ENCODE measurements at places on chromosomes 7 and 10.

DNA sequence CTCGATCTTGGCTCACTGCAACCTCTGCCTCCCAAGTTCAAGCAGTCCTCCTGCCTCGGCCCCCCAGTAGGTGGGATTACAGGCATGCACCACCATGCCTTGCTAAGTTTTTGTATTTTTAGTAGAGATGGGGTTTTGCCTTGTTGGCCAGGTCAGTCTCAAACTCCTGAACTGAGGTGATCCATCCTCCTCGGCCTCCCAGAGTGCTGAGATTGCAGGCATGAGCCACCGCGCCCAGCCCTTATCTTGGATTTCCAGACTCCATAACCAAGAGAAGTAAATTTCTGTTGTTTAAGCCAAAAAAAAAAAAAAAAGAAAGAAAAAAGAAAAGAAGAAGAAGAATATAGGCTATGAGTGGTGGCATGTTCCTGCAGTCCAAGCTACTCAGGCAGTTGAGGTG lies 53.3 kb upstream of the RABGEF1 start:
- DNase-seq: no peak

DNA sequence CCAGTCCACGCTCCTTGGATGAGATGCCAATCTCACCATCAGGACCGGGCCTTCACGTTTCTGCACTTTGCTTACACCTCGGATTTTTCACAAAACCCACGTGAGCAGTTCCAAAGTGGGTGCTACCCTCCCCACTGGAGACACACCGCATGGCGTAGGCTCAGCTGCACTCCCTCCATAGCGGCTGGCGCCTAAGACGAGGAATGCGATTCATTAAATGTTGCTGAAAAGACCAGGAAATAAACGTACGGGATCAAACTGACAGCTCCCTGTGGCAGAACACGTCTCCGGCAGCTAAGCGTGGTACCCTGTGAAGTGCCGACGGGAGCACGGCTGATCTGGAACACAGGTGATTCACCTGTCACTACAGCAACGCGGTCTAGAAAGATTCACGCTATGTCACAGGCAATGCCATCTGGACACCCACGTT lies 209.0 kb downstream of the DIP2C start:
- DNase-seq: no peak

GRCh38 chr7:95511716-95512260 lies 26.0 kb downstream of the ASB4 start:
- DNase-seq: no peak

GRCh38 chr10:13712837-13713581 lies 126.2 kb downstream of the PRPF18 start:
- DNase-seq: no peak

- DNase-seq: no peak
Observed at GRCh38 chr7:44286182-44286617, 39.2 kb downstream of the CAMK2B start.

DNA sequence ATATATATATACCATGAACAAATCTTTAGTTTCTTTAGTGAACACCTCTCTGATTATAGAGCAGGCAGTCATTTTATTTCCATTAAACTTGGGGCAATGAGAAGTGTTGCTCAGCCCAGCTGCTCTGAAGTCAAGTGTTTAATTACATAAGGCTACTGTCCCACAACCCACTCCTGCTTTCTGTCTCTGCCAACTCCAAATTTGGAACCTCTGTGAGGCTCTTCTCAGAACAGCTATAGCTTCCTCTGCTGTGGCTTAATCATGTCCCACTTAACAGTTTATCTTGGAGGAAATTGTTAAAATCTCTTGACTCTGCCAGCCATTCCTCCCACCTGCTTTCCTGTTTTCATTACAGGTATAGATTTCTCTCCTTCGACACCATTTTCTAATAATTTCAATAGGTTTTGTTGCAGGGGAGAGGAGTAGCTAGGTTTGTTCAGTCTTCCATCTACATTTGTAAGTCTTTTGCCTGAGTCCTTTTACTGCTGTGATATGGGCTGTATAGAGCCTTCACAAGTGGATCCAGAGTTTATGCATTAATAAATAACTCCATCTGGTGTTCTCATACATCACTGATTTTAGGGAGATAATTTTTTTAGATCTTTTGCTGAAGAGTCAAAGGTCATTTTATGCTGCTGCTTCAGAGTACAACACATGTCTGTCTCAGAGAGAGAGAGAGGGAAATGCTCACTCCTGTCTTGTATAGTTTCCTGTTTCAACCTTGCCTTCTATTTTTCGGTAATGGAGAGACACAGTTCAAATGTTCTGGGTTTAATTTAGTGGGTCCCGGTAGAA lies 170.4 kb downstream of the WNT2 start:
- no peak for DNase-seq

GRCh38 chr10:44801383-44802327 lies 109.5 kb upstream of the TMEM72 start:
- DNase-seq: no peak

DNA sequence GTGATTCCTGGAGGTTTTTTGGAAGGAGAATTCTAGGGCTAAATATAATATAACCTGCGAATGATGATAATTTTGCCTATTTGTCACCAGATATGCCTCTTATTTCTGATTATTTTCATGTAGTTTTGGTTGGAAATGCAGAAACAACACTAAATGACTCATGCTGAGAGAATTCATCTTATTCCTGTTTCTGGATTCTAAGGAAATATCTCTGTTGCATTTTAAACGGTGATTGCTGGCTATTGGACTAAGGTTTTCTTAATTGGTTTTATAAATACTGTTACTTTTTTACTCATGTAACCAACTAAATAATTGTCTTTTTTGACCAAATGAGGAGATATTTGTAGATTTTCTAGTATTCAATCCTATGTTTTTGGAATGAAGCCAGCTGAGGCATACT lies 204.9 kb upstream of the NPSR1 start:
- DNase-seq: no peak

- DNase-seq: no peak
Observed at GRCh38 chr10:98425511-98426352, 10.8 kb upstream of the PYROXD2 start.

- DNase-seq: no peak
Observed at GRCh38 chr7:26777385-26777784, 87.0 kb downstream of the SKAP2 start.

DNA sequence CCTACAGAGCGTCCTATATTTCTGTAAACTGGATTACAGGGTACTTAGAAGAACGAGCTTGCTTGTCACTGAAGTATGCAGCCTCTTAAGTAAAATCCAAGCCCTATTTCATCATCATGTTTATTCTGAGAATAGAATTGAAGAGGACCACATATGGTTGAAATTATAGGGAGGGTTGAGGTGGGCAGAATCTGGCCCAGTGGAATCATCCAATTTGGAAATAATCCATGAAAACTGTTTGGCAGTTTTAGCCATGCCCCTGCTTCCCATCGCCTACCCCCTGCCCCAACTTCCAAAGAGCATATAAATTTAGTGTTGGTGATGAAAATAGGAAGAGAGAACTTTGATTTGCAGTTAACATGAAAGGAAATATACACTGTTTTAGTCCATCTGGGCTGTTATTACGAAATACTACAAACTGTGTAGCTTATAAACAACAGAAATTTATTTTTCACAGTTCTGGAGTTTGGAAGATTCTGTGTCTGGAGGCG lies 150.4 kb downstream of the PRKG1 start:
- DNase-seq: no peak

- no peak for DNase-seq
Observed at GRCh38 chr10:74086317-74086716, 64.3 kb downstream of the AP3M1 start.

- DNase-seq: no peak
Observed at GRCh38 chr10:8035641-8036470, 18.6 kb upstream of the GATA3 start.

DNA sequence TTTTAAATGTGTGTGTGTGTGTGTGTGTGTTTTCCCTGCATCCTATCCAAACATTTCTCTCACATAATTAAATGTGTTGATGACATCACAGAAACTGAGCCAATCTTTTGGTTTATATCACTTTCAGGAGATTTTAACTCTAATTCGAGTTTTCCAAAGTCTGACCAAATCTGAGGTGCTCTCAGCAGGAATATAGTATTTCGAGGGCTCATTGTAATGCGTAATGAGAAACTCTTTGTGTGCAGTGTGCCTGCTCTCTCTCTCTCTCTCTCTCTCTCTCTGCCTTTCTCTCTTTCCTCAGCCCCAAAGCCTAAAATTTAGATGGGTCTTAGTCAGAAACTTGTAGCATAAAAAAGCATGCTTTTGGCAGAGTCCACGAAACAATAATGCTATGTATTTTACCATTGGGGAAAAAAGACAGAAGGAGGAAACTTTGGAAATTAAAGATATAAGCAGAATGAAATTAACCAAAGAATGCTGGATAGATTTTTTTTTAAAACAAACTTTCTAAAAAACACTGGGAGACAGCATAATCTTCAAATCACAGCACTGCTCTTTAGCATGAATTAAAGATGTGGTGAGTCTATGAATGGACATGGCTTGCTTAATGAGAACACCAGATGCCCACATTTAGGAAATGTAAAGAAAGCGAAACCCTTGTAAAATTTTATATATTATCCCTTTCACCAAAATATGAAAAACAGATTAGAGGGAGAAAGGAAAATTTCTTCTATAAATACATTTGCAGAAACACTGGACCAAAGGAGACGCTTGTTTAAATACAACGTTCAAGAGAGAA lies 206.8 kb upstream of the HABP2 start:
- DNase-seq: no peak

DNA sequence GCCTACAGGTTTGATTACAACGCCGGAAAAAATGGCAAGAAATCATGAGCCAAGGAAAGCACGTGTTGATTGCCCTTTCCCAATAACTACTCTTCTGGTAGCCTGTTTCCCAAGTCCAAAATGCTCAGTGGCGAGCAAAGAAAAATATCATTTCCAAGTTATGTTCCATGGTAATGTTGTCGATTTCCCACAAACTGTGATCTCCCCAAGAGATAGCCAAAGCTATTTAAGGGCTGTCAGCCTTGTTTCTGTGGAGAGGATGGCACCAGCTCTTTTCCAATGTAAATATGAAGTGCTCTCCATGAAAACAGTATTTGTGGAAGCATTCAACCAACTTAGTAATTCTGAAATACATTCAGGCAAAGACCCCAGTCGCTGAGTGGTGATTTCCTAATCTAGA lies 232.5 kb upstream of the AOAH start:
- DNase-seq: no peak

- DNase-seq: no peak
Observed at GRCh38 chr7:132750530-132751217, 174.4 kb upstream of the PLXNA4 start.

- no peak for DNase-seq
Observed at GRCh38 chr10:132610071-132610701, 72.6 kb downstream of the INPP5A start.

DNA sequence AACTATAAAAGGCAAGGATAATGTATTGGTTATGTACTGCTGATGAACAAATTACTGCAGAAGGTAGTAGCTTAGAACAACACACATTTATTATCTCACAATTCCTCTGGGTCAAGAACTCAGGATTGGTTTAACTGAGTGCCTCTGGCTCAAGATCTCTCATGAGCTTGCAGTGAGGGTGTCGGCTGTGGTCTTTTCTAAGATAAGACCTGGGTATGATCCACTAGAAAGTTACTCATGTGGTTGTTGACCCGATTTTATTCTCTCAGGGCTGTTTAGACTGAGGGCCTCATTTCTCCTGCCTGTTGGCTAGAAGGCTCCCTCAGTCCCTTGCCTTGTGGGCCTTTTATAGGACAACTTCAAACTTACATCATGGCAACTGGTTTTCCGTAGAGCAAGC lies 86.7 kb downstream of the VWDE start:
- DNase-seq: no peak

DNA sequence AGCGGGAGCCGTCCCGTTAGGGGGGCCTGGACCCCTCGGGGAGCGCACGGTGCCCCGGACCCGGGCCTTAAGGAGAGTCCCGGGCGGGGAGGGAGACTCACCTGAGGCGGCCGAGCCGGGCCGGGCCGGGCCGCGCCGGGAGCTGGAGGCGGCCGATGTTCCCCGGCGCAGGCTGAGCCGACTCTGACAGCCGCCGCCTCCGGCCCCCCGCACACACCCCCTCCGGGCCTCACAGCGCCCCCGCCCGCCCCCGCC lies at the start of gene ACHE:
ACHE (minus strand) TSS at position 188 of the 255 bp plus-strand sequence. CDS start 1,656 bp downstream, outside the sequence.
- no peak for DNase-seq

DNA sequence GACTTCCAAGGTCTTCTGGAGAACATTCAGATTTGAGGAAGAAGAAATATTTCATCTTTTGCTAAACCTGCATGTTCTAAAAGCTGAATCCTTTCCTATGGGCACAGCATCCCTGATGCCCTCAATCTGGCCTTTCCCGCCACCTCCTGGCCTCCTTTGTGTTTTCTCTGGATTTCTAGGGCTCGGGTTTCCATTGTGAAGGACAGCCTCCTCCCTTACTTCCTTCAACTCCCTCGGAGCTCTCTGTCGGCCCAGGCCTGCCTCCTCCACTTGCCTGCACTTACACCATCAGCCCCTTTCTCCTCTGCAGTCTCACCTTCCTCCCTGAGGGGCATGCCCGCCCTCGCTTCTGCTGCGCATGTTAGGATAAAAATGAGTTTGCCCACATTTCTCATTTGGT lies 75.4 kb downstream of the WIPF3 start:
- DNase-seq: no peak

DNA sequence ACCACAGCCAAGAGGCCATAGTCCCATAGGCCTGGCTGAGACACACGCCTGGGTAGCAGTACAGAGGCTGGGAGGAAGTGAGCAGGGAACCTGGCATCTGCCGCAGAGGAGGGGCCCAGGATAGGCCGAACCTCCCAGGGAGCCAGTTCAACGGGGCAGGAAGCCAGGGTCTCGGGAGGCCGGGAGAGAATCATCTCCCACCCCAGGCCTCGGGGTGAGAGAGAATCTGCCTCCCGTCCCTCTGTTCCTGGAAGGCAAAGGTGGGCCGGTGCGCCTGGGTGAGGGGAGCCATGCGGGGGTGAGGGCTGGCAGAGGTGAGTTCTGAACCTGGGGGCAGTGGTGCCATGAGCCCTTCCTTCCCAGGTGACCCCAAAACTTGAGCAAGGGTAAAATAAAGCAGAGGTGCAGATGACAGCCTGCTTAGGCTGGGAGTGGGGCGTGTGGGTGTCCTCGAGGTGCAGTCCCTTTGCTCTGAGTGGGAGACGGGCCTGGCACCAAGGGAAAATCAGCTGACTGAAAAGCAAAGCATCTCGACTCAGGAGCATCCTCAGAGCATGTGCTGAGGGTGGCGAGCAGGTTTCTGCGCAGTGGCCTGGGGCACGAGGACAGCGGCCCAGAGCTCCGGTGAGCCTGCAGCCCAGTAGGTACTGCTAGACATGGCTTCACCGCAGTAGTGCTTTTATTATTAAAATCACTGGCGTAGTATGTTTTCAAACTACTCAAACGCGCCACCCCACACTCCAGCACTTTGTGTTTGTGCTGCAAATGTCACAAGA lies 15.5 kb downstream of the AGAP3 start:
- DNase-seq: no peak

DNA sequence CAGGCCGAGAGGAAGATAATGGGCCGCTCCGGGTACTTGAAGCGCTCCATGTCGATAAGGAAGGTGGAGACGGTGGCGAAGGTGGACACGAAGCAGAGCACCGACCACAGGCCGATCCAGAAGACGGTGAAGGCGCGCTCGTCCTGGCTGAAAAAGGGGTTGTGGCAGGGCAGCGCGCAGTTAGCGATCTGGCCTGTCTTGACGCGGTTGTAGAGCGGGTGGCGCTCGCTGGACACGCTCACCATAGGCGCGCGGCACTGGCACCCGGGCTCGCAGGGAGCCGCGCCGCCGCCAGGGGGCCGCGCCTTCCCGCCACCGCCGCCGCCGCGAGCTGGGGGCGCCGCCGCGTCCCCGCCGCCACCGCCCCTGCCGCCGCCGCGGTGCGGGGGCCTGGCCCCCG lies 1.6 kb downstream of the FZD8 start:
- DNase-seq: no peak
